Activated CD4-positive, alpha-beta T cell treated with anti-CD3 and anti-CD28 coated beads, Interleukin-2, Interleukin-6, amounts not matched to agents 100 ng/mL and 50 ng/mL, durations not matched to agents 16 hours and 8 hours (primary cell): ENCODE measurements at places on chromosomes 6 and 20.

DNA sequence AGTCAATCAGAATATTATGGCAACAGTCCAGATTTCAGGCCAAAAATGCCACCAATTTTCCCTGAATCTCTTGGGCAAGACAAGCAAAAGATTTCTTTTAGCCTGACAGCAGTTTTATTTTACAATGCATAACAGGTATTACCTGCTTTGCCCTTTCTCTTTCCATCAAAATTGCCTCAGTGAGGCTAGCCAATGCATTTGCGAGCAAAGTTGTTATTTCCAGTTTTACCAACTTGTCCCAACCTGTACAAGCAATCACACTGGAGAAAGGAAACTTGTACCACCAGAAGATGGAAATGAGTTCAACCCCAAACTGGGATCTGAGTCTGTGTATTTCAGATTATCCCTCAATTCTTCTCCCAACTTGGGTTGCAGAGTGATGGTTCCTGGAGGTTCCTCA is 279.9 kb upstream of the CDYL start:
- no peak for DNase-seq

GRCh38 chr20:58956078-58956477 is 25.0 kb upstream of the NELFCD start:
- DNase-seq, result no peak

DNA sequence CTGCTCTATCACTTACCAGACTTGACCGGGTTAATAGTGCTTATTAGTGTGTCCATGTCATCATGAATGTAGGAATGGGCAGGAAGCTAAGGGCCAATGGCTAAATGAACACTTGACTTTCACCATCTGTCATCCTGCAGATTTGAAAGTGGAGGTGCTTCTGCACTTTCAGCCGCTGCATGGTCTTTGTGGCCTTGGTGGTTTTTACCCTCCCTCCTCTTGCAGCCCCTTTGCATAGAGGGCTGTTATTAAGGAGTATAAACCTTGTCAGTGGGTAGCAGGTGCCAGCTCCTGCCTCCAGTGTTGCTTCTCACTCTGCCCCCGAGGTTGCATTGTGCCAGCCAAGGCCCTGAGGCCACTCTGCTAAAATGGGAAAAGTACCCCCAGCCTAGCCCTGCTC is 122.2 kb upstream of the TNFAIP3 start:
- DNase-seq, result no peak

- no peak for DNase-seq
Observed at GRCh38 chr6:10420546-10421157, 5.8 kb upstream of the TFAP2A start.

- peak; percentile 75 for DNase-seq
Observed at GRCh38 chr6:11317885-11318771, 85.7 kb upstream of the NEDD9 start.

DNA sequence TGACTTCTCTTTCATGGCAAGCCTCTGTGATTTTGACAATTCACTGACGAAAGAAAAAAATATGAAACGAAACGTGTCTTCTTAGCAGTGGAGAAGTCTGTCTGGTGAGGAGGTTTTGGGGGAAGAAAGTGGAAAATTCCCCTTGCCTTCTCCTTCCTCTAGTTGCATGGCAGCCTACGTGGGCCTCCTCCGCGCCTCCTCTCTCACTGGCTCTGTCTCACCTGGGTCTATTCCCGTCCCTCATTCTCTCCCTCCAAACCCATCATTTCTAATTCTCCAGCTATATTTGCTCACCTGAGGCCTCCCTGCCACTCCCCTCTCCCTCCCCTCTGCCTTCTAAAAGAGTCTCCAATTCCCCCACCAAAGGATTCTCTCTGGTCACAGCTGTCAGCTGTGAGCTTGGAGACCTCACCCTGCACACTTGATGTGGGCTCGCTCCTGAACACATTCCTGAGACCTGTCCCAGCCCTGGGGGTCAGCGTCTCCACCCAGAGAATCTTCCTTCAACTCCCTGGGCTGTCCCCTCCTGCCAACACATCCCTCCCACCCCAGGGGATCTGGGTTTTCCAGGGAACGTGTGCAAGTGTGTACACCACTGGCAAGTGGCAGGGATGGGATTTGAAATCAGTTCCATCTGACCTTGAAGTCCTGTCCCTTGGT is 159.6 kb upstream of the PMEPA1 start:
- DNase-seq, result no peak

GRCh38 chr6:35736253-35736894 is 458 bp upstream of the ARMC12 start:
- peak; percentile 89 for DNase-seq

DNA sequence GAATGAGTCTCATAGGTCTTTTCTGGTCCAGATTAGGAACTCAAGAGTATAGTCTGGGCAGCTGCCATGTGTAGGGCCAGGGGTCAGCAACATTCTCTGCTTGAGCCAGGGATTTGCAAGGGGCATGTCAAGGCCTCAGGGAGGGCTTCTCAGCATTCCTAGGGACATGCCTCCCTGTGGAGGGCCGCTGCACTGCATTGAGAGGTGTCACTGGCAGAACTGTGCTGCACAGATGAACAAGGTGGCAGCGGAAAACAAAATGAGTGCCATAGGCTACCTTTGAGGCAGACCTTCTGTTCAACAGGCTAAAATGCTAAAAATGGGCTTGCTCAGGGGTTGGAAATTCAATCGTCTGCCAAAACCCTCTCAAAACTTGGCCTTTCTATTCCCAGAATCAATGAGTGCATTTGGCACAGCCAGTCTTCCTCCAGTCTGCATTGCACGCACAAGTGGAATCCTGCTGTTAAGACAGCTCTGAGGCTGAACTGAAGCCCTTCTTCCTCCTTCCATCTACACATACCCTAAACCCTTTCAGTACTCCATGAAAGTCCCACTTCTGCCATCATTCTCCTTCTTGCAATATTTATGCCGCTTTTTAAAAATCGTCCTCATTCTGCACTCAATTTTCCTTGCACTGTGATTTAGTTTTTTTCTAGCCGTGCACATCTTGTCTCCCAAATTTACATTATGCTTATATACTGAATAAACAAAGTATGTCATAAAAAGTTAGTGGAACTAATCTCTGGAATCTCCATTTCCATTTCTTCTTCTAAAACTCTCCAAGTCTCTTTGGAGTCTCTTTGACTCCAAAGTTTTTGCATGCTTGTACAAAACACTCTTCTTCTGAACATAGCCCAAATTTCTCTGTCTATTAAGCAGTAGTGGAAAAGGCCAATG is 51.7 kb downstream of the SLC26A8 start:
- DNase-seq, result no peak

DNA sequence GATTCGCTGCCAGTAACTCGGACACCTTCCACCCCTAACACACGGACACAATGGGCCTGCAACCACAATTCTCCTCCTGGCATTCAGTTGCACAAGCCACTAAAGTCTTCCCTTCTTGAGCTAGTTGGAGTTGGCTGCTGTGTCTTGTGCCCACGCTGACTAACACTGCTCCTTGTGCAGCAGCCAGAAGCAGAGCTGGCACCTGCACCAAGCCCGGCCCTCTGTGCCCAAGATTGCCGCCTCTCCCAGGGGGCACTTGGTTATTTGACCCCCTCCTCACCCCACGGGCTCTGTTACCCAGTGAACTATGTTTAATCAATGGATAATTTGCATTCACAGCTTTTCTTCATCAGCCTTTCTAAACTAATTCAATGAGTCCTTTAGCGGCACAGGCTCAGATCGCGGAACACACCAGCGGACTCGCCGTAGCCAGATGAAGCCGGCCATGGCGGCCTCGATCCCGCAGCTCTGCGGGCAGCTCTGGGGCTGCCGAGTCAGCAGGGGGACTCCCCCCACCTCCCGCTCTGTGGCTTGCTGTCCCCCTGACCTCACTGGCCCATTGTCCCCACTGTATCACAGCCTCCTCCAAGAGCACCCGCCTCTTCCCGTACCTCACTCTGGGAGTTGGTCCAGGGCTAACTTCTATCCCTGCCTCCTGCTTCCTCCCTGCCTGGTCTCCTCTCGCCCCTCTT is 94.8 kb upstream of the AFDN start:
- DNase-seq, result no peak

GRCh38 chr20:41600926-41601631 is 17.1 kb downstream of the CHD6 start:
- no peak for DNase-seq

DNA sequence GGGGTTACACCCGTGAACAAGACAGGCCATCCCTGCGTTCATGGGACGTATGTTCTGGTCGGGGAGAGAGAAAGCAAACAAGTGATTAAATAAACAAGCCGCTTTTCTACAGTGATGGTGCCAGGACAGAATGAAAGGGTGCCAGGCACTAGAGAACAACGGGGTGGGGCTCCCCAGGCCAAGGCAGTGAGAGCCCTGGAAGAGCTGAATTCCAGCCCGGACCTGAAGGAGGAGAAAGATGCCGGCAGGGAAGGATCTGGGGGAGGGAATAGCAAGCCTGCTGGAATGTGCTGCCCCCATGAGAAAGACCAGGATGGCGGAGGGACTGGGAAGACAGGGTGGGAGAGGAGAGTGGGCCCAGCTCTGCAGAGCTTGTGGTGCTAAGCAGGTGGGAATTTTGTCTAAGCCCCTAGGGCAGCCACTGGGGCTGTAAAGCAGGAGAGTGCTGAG is 7.5 kb downstream of the SNAI1 start:
- DNase-seq, result no peak

DNA sequence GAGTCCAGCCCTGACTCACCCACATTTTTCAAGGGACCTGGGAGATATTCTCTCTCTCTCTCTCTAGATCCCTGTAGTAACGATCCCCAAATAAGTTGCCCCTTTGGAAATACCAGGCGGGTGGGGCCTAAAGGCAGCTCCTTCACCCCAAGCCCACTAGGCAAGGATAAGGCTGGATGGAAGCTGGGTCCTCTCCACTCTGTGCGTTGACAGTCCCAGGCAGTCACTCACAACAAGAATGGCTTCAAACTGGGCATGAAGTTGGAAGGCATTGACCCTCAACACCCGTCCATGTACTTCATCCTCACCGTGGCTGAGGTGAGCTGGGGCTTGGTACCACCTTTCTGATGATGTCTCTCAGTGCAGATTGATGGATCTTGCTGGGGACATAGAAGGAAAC is 21.6 kb downstream of the L3MBTL1 start:
- DNase-seq, result no peak

GRCh38 chr20:33672426-33673113 is 1.7 kb downstream of the NECAB3 start:
- no peak for DNase-seq

- DNase-seq, result no peak
Observed at GRCh38 chr6:121881974-121882667, 446.7 kb downstream of the GJA1 start.

- no peak for DNase-seq
Observed at GRCh38 chr20:8190043-8190880, 58.2 kb downstream of the PLCB1 start.

- no peak for DNase-seq
Observed at GRCh38 chr20:34452281-34452982, 63.8 kb upstream of the DYNLRB1 start.

DNA sequence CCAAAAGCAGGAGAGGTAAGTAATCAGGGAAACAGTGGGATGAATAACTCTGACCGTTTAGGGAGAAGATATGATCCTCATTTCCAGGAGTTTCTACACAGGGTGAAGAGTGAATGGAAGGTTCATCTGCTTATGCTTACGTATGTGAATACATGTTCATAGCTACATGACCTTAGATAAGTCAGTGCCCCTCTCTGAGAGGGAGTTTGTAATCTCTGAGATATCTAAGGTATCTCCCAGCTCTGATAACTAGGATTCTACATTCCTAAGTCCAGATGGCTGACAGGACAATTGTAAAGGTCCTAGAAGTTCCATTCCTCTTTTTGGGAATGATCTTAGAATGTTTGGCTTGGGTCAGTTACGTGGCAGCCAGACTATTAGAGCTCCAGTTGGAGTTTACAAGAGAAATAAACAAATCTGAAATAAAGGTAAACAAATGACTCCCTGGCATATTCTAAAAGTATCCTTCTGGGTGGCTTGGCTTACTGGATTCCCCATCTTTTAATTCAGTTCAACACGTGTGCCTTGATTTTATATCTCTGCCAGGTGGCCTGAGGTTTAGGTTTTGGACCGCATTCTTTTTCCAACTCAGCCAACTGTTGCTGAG is 15.8 kb downstream of the PROCR start:
- no peak for DNase-seq

GRCh38 chr6:149458806-149459205 is 26.0 kb downstream of the ZC3H12D start:
- no peak for DNase-seq

- DNase-seq, result peak; percentile 20
Observed at GRCh38 chr20:610130-611046, at the start of gene TCF15. TSS of gene TCF15 (minus strand) at chr20:610309. CDS start at chr20:610237, 72 bp downstream.

GRCh38 chr20:11372876-11373790 is 544.6 kb upstream of the BTBD3 start:
- no peak for DNase-seq

GRCh38 chr20:39206899-39207564 is 244.9 kb downstream of the DHX35 start:
- no peak for DNase-seq

- DNase-seq, result no peak
Observed at GRCh38 chr6:150452428-150453243, 83.8 kb downstream of the IYD start.

- no peak for DNase-seq
Observed at GRCh38 chr6:109820706-109821350, 129.7 kb downstream of the FIG4 start.

GRCh38 chr6:10518557-10519407 is 2.4 kb upstream of the GCNT2 start:
- DNase-seq, result no peak

- DNase-seq, result no peak
Observed at GRCh38 chr6:44284121-44284520, 13.9 kb downstream of the TMEM151B start.
